ENCODE measurements at places on chromosomes 1 and 21.

- DNase-seq, result no peak
These were observed 18.8 kb upstream of the FASLG start for GRCh38 chr1:172640111-172640510.

DNA sequence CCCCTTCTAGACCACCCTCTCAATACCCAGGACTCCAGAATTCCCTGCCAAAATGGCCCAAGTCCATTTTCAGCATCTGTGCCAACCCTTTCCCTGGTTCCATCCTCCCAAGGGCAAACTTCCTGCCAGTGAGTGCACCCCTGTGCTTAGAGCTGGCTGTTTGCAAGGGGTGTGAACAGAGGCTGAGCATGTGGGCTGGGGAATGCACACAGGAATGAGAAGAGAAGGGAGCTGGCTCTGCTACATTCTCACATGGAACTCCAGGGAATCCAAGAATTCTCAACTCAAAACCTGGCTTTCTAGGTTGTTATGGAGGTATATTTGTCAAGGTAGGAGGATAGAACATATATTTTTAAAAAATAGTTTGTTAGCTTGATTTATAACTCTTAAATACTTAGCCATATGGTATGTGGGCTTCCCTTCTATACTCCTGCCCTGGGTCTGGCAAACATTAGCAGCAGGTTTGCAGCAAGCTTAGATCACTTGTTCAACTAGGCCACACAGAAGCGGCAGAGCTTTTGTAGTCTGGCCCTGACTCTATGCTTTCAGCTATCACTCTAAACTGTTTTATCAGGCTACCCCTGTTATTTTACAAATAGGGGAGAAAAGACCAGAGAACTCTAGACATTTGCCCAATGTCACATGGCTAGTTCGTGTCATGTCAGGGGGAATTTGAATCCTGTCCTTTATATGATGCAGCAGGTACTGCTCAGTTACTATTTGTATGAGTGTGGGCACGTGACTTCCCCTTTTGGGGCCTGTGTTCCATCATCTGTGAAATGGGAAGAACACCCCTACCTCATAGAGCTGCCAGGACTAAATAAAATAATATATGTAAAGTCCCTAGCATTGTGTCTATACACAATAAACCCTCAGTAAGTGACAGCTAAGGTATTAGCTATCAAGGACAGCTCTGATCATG, 8.1 kb upstream of the STMN1 start:
- DNase-seq, result no peak

- no peak for DNase-seq
These were observed 62.0 kb upstream of the ST6GALNAC3 start for GRCh38 chr1:76012341-76013205.

DNA sequence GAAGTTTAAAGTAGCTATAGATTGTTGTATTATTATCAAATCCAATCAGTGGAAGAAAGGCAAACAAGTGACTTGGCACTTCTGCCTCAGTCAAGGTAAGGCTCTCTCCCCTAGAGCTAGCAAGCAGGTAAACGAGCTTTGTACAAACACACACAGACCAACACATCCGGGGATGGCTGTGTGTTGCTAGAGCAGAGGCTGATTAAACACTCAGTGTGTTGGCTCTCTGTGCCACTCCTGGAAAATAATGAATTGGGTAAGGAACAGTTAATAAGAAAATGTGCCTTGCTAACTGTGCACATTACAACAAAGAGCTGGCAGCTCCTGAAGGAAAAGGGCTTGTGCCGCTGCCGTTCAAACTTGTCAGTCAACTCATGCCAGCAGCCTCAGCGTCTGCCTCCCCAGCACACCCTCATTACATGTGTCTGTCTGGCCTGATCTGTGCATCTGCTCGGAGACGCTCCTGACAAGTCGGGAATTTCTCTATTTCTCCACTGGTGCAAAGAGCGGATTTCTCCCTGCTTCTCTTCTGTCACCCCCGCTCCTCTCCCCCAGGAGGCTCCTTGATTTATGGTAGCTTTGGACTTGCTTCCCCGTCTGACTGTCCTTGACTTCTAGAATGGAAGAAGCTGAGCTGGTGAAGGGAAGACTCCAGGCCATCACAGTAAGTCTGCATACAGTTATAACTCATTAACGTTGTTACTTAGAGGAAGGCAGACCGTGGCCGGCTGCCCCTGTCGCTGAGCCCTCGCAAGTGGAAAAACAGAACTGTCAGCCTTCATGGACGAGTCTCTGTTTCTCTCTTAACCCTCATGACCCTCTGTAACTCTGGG, at the start of gene PALMD:
TSS of gene PALMD (plus strand) at position 415 of the 833 bp plus-strand sequence. CDS start at position 620, 205 bp downstream.
- DNase-seq, result no peak

DNA sequence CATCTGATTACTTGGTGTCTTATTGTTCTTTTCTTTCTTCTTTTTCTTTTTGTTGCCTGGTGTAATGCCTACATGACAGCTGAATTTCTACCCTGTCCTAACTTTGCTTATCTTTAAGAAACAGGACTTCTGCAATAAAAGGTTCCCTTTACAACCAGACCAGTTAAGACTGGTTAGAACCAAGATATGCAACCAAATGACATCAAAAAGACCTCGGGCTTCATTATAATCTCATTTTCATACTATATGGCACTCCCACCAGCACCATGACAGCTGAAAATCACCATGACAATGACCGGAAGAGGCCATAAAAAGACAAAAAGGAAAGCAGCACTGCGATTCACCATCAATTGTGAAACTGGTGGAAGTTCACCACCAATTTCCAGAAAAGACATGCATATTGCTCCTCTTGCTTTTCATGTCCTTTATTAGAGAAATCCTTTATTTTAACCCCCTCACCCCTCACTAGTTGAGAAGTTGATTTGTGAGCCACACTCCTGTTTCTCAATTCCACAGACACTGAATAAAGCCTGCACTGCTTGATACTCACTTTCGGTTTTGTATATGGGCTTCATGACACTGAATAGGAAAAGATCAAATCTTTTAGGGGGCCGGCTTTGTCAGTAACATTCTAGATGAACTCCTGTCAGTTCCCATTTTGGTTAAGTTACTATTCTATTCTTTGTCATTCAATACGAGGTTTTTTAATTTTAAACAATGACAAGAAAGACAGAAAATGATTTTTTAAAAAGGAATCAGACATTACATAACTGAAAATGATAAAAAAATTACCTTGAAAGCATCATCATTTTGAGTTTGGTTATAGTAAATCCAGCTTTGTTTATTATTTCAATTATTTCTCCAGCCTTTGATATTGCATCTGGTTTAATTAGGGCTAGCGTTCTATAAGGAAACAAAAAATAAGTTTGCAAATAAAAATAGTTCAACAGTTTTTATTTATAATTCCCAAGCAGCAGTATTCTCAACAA, 58.1 kb downstream of the NME7 start:
- no peak for DNase-seq

DNA sequence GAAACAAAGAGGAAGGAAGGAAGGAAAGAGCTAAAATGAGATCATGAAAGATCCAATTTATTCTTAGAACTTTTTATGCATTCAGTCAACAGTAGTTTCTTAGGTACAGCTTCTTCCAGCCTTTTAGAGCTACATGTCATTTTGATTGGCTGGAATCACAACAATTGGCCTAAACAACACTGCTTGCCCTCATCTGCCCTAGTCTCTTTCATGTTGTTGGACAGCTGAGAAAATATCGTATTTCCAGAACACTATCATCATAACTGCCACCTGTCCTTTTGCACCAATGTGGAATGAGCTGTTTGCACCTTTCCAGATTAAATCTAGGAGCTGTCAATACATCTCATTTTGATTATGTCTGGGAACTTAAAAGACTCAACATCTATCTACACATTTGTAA, 161.7 kb downstream of the TGFBR3 start:
- DNase-seq, result no peak

GRCh38 chr1:99503276-99503747, 142.6 kb upstream of the PALMD start:
- DNase-seq, result no peak

DNA sequence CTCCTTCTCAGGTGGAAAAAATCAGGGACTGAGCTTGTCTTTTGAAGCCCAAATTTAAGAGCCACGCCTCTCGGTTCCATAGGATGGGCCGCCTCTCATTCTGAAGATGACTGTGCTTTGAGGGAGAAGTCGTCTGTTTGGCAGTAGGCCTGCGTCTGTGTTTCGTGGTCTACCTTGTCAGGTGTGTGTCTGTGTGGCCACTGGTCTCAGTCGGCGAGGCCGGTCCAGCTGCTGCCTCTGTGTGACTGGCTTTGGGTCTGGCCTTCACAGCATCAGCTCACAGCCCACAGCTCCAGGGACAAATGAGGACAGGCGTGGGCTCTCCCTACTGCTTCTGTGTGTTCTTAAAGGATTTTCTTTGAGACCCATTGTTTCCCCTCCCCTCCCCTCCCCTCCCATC, 50.3 kb downstream of the B3GALT5 start:
- no peak for DNase-seq

- DNase-seq, result no peak
These were observed 11.4 kb downstream of the AKNAD1 start for GRCh38 chr1:108845446-108845845.

- DNase-seq, result no peak
These were observed 109.5 kb upstream of the GRIK3 start for GRCh38 chr1:37143800-37144199.

DNA sequence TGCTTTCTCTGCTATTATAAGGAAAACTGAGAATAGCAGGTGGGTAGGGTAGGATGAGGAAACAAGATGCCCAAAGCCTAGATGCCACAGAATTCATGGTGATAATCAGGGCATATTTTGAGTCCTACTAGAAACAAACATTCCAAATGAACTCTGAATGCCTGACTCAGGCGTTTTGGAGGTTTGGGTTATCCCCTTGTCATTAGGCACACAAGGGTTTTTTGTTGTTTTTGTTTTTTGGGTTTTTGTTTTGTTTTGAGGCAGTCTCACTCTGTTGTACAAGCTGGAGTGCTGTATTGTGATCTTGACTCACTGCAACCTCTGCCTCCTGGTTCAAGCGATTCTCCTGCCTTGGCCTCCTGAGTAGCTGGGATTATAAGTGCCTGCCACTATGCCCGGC, 19.2 kb downstream of the SYNC start:
- DNase-seq, result no peak

- no peak for DNase-seq
These were observed 40.9 kb upstream of the SLC6A9 start for GRCh38 chr1:44072204-44072603.

DNA sequence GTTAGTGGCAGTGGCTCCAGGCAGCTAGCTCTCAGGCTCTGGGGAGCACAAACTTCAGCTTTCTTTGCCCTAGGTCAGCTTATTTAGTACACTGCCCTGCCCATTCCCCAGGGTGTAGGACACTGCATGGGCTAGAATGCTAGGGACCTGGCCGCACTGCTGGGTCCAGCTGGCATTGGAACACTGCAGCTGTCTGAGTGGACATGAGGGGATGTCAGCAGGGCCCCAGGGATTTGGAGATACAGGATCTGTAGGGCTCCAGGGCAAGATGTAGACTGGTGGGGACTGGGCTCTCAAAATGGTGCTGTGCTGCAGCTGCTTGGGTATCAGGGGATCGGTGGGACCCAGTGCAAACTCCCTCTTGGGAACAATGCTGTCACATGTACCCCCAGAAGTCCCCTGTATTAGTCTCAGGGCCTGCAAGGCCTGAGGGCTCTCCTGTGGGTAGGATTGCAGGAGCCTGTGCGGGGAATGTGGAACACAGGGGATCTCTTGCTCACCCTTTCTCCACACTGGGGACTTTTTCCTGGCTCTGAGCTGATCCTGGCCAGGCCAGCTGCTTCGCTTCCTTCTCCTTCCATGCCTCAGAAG, 25.2 kb upstream of the TTC22 start:
- DNase-seq, result no peak

GRCh38 chr1:28449904-28450303, 55.9 kb upstream of the RCC1 start:
- no peak for DNase-seq

- no peak for DNase-seq
These were observed 7.6 kb downstream of the C1orf87 start for GRCh38 chr1:60066001-60066400.

DNA sequence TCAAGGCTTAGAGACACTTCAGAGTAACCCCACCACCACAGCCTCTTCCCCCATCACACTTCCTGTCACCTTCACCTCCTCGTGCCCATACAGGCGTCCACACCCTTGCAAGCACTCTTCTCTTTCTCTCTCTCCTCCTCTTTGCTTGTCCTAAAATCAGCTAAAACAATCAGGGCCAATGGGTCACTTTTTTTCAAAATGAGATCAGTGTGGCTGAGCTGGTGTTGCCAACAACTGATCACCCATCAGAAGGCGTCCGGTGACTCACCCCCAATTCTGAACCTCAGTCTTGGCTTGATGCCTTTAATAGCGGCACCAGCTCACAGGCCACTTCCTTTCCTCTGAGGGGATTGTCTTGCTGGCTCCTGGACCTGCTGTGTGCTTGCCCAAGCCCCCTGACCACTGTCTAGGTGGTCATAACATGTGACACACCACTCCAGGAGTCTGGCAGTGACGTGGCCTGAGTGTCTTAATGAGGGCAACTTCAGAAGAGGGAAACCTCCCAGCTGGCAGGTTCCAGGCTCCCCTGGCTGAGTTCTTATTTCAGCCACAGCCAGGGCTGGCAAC, 1.6 kb downstream of the DRAXIN start:
- DNase-seq, result no peak

- DNase-seq, result no peak
These were observed 1.0 kb downstream of the MANEAL start for GRCh38 chr1:37794372-37795339.

DNA sequence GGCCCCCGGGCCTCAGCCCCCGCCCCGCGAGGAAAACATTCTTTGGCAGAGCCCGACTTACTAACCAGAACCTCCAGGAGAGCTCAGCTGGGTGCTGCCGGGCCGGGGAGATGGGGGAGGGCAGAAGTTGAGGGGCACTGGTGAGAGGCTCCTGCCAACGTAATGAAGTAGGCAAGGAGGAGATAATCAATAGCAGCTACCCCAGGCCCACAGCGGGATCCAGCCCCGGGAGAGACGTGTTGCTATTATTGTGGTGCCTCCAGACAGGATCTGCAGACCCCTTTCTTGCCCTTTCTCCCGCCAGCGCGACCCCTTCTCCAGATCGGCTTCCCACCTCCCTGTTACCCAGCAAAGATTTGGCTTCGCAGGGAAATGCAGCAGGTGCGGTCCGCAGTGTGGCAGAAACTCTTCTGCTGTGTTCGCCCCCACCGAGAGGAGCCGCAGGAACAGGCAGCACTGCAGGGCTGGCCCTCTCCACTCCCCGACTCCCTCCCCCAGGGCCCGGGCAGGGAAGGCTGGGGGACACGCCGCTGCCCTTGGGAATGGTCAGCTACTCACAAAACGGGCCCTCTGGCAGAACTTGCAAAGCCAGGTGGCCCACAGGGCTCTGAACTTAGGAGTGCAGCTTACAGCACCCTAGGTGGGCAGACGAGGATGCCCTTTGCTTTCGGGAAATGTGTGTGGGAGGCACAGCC, 1.5 kb upstream of the KCNA2 start:
- no peak for DNase-seq

GRCh38 chr1:22416555-22417454, 34.8 kb upstream of the ZBTB40 start:
- DNase-seq, result peak; percentile 74

DNA sequence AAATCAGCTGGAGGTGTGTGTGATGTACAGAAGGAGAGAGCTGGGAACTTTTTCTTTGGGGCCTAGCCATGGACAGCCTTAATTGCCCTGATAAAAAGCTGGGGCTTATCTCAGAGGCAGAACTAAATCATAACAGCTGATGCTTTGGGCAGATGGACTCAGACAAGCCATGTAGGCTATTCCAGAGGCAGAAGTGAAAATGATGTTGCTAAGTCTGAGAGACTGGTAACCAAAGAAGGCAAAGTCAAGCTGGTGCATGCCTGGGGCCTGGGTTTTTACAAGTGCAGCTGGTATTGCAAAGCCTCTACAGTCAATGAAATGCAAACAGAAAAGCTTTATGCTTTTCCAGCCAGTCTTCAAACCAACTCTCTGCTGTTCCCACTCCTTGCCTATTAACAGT, 39.0 kb upstream of the LMX1A start:
- no peak for DNase-seq

GRCh38 chr21:26710155-26710554, 135.1 kb downstream of the ADAMTS1 start:
- no peak for DNase-seq
